Smooth muscle cell of the brain vasculature (primary cell): ENCODE measurements at places on chromosomes 1 and 21.

- DNase-seq, result no peak
These were observed 1.1 kb upstream of the SLC1A7 start for GRCh38 chr1:53143527-53143926.

GRCh38 chr1:117883616-117884015 lies 45.8 kb downstream of the GDAP2 start:
- DNase-seq, result no peak

DNA sequence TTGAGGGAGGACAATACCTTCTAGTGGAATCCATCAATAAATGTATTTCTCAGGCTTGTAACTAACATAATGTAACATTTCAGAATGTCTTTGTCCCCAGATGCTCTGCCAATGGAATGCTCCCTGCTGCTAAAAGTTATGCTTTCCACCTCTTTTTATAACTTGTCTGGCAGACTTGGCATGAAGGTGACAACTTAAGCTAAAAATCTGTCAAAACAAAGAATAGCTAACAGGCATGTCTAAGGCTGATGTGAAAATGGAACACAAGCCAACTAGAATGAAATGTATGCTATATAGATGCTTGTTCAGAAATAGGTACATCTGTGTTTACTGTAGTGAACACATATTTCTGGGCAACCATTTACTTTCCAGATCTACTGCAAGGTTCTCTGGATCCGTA lies 467.9 kb downstream of the MRPL39 start:
- no peak for DNase-seq

GRCh38 chr1:67850151-67850551 lies 16.9 kb upstream of the GNG12 start:
- no peak for DNase-seq

DNA sequence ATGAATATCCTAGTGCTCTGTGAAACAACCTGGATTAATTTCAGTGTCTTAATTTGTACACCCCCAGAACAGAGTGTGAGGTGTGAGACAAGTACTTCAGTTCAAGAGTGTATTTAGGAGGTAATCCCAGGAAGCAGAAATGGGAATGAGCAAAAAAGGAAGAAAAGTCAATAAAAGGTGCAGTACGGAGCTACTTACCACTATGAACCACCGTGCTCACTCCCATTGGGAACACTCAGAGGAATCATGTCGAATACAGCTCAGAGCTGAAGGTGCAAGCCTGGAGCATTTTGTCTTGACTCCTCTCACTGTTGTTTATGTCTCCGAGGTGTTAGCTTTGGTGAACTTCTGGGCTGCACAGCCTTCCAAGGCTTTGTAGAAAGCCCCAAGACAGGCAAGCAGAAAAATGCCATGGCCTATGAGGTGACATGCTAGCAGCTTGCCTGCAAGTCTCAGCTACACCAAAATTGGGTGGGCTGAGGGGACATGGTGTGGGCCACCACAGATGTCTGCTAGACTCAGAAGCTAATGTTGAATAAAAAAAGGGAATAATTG lies 7.4 kb upstream of the SVBP start:
- DNase-seq, result no peak

DNA sequence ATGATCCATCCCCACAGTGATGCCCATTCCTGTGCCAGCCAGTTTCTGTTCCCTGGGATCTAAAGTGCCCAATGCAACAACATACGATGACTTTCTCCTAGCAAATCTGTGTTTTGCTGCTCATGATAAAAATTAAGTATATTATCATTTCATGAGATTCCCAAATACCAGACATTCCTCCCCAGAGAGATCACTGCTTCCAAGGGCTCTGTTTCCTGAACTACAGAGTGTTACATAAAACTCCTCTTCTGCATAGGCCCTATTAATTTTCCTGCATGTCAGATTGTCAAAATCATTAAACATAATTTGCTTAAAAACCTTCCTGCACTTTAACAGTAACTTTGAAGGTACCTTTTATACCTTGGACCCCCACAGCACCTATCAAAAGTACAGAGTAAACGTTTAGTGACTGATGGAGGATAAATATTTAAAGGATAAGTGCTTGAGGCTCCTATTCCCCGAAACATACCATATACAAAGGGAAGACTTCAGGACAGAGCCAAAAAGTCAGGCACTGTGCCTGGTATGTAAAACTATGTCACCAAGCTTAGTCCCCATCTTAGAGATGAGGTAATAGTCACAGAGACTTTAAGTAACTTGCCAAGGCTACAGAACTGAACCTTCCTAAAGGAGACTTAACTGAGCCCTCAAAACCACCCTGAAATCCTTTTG lies 50.2 kb downstream of the SLC25A24 start:
- no peak for DNase-seq

DNA sequence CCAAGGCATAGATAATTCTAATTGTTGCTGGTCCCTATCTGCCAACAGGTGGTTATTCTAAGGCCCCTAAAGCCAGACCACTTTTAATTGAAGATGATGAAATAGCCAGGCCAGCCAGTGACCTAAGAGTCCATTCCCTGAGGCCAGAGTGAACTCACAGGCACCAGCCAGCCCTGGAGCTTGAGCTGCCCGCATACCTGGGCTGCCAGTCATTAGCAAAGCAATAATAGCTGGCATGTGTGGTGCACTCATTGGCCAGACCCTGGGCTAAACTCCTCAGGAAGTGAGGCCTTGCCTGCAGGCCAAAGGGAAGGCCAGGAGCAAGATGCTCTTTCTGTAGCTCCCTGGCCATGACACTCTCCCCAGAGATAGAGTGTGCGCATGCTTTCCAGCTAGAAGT lies 180.4 kb upstream of the KLHDC7A start:
- no peak for DNase-seq

GRCh38 chr21:34810786-34811185 lies 142.0 kb downstream of the CLIC6 start:
- DNase-seq, result no peak

DNA sequence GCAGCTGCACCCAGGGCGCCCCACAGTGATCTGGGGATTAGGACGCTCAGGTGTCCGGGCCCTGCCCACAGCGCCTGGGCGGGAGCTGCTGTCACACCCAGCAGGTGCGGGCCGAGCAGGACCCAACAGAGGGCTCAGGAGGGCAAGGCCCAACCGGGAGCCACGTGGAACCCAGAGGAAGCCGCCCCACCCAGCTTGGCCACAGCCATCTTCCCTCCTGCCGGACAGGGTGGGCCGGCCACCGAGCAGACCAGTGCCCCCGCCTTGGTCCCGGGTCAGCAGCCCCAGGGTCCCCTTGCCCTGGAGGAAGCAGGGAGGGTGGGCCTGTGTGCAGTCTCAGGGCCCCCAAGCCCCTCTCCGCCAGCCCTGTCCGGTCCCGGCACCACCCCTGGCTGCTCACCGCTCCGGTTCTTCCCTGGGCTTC lies 6.3 kb upstream of the TTLL10 start:
- no peak for DNase-seq

DNA sequence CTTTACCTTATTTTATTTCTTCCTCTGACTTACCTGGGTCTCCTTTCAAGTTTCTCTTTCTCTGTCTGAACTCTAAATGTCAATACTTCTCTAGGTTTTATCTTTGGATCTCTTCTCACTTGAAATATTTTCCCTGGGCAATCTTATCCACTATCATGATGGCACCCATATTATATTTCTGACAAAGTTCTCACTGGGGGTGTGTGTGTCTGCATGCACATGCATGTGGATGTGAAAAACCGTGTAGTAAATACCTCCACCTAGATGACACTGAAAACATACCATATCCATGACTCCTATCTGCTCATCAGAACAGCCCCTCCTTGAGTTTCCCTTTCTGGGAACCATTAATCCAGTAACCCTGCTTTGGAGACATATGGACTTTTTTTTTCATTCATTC lies 30.9 kb downstream of the DNASE2B start:
- no peak for DNase-seq

DNA sequence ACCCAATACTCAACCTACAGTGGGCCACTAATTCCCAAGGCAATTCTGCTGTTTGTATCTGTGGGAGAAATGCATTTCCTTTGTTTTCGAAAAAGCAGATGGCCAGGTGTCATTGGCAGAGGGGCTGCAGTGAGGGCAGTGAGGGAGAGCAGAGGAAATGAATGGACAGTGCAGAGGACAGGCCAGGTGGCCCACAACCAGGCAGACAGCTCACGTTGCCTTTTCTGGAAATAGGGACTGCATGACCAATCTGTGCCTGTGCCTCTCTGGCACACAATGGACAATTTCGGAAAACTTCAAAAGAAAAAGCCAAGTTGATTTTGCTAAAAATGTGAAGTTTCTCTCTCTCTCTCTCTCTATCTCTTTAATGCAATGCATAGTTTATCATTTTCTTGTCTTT lies 52.6 kb upstream of the ETS2 start:
- DNase-seq, result no peak
